ENCODE measurements at places on chromosomes 6 and 20.

- DNase-seq = no peak
Observed at GRCh38 chr20:59273739-59274357, 26.6 kb upstream of the EDN3 start.

GRCh38 chr6:32327103-32327502 lies 44.6 kb downstream of the TSBP1 start:
- no peak for DNase-seq

DNA sequence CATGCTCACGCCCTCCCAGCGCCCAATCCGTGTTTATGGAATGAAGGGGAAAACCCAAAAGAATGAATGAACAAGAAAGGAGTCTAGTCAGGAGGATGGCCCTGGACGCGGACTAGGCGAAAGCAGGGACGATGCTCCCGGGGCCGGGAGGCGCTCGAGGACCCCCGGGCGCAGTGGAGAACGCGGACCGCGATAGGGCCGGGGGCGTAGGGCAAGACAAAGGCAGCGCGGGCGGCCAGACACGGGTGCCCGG lies 758 bp downstream of the GCLC start:
- peak; percentile 47 for DNase-seq

DNA sequence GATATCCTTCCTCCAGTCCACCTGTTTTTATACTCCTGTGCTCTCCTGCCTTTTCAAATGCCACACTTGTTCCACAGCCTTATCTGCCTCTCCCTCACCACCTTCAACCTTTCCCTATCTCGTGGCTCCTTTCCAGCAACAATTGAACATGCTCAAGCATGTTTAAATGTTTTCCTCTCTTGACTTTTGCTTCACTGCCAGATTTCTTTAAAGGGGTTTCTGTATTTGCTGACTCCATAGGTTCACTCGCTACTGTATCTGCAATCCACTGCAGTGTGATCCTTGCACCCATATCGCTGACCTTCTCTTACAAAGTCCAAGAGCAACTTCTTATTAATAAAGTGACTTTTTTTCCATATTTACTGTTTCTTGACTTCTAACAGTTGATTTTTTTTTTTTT lies 11.2 kb upstream of the GMNN start:
- no peak for DNase-seq

DNA sequence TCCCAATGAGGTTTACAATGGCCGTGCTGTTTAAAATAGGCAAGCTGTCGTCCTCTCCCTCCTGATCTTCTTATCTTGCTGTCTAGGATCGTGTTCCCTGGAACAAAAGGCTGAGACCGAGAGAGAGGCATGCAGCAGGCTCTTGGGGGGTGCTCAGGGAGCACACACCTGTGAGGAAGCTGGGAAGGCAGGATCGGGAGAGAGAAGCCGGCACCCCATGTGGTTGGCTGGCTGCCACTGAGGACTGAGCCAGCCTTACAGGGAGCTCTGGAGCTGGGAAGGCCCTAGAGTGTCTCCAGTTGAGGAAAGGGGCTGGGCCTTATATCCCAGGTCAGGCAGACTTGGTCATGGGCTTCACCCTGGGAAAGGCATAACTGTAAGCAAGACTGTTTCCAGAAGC lies 184.2 kb downstream of the LY86 start:
- no peak for DNase-seq

DNA sequence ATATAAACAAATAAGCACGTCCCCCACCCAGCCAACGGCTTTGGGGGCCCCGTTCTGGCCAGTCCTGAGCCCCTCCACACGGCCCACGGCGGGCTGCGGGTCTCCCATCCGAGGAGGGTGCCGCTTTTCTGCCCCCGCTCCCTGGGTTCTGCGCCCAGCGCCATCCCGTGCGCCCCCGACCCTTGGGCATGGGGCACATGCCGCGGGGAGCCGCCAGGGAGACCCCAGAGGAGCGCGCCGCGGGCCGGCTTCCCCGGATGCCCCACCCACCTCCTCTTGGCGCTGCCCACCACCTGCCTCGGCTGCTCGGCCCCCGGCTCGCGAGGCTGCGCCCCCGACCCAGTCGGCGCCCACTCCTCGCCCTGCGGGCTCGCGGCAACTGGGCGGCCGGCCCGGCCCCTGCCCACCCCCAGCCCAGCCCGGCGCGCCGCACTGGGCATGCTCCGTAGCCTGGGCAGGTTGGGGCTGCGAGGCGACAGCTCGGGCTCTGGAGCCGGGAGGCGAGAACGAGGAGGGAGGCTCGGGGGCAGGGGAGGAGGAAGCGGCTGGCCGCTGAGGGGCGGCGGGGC lies 570 bp upstream of the PLCB4 start:
- peak; percentile 43 for DNase-seq

- DNase-seq = no peak
Observed at GRCh38 chr20:51461306-51461705, 81.2 kb downstream of the NFATC2 start.

- no peak for DNase-seq
Observed at GRCh38 chr6:144870782-144871181, 585.6 kb downstream of the UTRN start.

DNA sequence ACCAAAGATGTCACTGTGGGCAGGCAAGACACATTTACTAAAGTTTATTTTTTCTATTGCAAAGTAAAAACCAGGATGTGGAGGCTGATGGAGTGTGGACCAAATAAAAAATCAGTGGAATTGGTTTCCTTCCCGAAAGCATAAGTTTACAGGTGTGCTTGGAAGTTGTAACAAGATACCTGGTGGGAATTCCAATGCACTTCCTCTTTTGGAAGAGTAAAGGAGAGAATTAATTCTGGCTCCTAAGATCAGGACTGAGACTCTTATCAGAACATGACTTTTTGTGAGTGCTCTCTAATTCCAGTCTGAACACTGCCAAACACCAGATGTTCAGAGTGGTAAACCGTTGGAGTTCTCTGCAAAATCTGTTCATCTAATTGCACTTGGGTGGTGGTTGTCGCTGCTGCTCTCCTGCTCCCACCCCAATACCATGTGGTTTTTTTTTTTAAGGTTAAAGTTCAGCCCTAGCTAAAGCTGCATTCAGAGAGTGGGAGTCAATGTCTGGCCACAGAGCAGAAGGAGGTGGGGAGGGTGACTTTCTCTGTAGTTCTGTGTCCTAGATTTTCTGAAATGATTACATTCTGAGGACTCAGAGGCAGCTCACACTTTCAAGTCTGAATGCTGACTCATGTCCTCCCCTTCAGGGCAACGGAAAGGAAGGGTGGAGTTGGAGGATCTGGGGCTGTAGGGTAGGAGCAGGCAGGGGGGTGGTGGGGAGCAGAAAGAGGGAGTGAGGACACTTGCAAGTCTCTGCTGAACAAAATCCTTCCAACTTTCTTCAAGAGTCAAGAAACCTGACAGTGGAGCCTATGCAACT lies 275.8 kb upstream of the PRDM1 start:
- peak; percentile 40 for DNase-seq

DNA sequence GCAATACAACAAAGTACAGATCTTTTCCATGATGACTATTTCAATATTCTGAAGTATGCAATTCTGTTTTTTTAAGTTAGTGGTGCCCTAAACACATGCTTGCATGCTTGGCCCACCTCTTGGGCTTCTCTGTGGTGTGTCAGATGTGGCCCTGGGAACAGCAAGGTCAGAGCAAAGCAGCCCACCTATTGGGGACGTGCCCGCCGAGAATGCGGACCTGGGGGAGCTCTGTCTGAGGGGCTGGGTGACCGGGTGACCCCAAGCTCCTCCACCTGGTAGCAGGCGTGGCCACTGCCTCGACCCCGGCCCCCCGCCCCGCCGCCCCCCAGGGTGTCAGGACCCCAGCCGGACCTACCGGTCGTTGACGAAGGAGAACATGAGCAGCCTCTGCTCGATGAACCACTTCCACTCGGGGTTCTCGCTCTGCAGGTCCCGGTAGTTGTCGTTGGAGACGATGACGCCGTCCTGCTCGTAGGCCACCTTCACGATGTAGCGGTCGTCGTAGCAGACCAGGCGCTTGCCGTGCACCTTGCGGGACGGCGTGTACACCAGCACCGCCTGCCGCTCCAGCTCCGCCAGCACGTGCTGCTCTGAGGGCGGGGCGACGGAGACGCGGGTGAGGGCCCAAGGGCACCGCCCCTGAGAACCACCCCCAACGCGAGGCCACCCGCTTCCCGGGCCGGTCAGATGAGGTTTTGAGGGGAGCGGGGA lies 28.3 kb downstream of the ZC3H12D start:
- no peak for DNase-seq

GRCh38 chr6:33869826-33870423 lies 66.1 kb upstream of the MLN start:
- DNase-seq = no peak

All from dorsolateral prefrontal cortex (tissue), 122 donors.